ENCODE measurements at places on chromosomes 2 and 18.

- no peak for DNase-seq
These were observed 13.5 kb downstream of the KCNIP3 start for GRCh38 chr2:95310651-95311050.

DNA sequence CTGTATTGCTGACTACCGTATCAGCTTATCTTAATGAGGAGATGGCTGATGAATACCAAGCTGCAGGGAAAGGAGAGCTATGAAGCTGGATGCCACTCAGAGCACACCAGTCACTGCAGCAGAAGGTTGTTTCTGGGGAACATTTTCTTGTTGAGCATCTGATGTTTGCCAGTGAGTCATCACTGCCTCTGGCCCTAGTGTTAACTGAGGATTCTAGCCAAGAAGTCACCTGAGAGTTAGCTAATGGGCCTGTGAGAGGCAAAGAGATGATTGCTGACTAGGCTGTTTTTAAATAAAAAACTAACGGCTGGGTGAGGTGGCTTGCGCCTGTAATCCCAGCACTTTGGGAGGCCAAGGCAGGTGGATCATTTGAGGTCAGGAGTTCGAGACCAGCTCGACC is 37.9 kb downstream of the CCDC150 start:
- DNase-seq: no peak

- no peak for DNase-seq
These were observed 819.3 kb upstream of the LRATD1 start for GRCh38 chr2:13813236-13813635.

DNA sequence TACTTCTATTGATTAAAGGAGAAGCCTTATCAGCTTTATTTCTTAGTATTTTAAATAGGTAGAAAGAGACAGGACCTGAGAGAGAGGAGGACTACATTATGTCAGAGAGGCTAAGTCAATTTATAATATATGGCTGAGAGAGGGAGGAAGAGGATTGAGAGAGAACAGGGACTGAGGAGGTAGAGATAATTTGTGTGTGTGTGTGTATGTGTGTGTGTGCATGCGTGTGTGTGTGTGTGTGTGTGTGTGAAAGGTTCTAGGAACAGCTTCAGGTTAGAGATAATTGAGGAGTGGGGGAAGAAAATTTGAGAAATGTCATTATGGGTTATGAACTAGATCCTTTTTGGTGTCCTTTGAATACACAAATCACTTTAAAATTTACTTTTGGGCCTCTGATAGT is 15.2 kb downstream of the DOK1 start:
- DNase-seq: no peak

GRCh38 chr18:69974365-69974764 is 26.7 kb upstream of the CD226 start:
- DNase-seq: no peak

DNA sequence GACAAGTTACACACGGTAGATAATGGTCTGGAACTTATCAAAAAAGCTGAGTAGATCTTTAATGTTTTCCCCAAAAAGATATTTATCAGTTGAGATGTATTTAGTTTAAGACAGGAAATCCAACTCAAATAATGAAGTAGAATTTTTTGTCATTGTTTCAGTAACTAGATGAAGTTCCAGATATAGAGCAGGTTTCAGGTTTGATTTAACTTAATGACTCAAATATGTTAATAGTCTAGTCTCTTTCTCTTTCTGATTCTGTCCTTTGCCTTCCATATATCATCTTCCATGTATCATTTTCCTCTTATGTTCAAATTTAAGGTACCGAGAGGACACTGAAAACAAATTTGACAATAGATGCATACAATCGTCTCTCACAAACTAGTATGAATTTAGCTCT is 23.6 kb upstream of the DOCK10 start:
- DNase-seq: no peak

GRCh38 chr2:16103614-16104314 is 163.4 kb downstream of the MYCN start:
- no peak for DNase-seq
